HFFc6 (cell line): ENCODE measurements at places on chromosomes 3 and 15. TPM values are rescaled to one million over a fixed set of nuclear protein-coding genes. Genes with fewer than 3 reads are reported as not detected.

DNA sequence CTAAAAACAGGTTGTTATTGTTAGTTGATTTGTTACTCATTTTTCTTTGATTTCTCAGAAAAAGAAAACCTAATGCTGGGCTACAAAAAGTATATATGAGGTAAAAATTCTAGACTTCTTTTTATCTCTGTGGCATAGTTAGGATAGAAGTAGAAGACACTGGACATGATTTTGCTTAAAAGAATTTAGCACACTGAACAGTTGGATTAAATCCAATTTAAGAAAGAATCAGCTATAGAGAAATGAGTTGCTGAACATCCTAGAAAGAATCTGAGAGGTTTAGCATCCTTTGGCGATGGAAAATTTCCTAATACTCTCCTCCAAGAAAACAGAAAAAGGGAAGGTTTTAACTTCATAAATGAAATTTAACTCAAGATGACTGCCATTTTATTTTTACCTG is 259.7 kb downstream of the TBL1XR1 start:
- H3K27me3 ChIP-seq, result peaks cover 7% of the 10 kb centered on the region; the same call in 1 of the 2 replicates
- H3K27ac ChIP-seq, result no peak overlapping the region
- peaks cover 12% of the 10 kb centered on the region for H3K4me1 ChIP-seq
- DNase-seq, result no peak

The AHSG gene
- not detected in 3 replicates for total RNA-seq

GRCh38 chr3:39910826-39911464 is 101.5 kb downstream of the MYRIP start:
- no peaks in the 10 kb centered on the region for H3K27me3 ChIP-seq
- peak overlapping the region; percentile 67; the same call in 1 of the 2 replicates for H3K27ac ChIP-seq
- H3K4me1 ChIP-seq, result peaks cover 50% of the 10 kb centered on the region
- DNase-seq, result peak; percentile 66
- no peaks in the 10 kb centered on the region; the same call in 1 of the 2 replicates for H3K36me3 ChIP-seq

DNA sequence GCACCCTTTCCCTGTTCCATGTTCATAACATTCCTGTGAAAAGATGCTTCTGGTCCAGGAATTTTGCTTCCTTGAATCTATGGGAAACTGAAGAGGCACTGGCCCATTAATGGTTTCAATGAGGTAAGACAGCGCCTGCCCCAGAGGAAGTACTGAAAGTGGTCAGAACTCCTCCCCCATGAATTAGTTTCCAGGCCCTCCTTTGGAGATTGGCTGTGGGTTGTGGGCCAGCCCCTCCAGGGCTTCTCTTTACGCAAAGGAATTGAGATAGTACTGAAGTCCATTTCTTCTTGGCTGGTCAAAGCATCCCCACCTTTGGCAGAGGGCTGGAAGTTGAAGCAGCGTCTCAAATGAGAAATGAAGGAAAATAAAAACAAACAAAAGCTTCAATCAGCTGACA is 175.5 kb downstream of the POLR2M start:
- no peaks in the 10 kb centered on the region for H3K36me3 ChIP-seq
- DNase-seq, result no peak
- H3K4me3 ChIP-seq, result no peak overlapping the region

GRCh38 chr3:126496894-126497850 is 20.4 kb downstream of the UROC1 start:
- peaks cover 20% of the 10 kb centered on the region for H3K27me3 ChIP-seq
- peaks cover 6% of the 10 kb centered on the region; the same call in 1 of the 2 replicates for H3K4me1 ChIP-seq
- no peaks in the 10 kb centered on the region for H3K36me3 ChIP-seq

GRCh38 chr15:31352911-31353811 is 26.5 kb downstream of the KLF13 start:
- peaks cover 71% of the 10 kb centered on the region for H3K4me1 ChIP-seq
- H3K4me3 ChIP-seq, result peak overlapping the region; percentile 71
- H3K27me3 ChIP-seq, result peaks cover 2% of the 10 kb centered on the region; the same call in 1 of the 2 replicates
- H3K36me3 ChIP-seq, result no peaks in the 10 kb centered on the region
- H3K27ac ChIP-seq, result peak overlapping the region; percentile 94

DNA sequence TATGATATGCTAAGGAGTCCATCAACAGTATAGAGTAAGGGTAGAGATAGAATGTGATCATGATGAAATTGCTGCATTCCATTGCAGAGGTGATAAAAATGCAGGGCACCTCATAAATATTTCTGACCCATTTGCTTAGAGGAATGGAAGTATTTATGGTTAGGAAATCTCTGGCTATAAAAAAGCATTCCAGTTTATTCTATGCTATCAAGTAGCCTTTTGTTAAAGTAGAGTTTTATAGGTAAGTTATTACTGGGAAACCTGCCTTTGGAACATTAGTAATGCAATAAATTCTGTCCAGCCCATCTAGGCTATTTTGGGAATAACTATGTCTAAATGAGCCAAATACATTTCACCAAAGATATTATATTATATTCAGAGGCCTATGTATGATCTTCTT is 19.8 kb upstream of the STRIT1 start:
- peak; percentile 17 for DNase-seq
- H3K27me3 ChIP-seq, result no peaks in the 10 kb centered on the region
- 0 out of 2 replicates have a peak, but pooled peaks cover 5% of the 10 kb centered on the region for H3K36me3 ChIP-seq
- no peak overlapping the region for H3K4me3 ChIP-seq
- peak overlapping the region; percentile 62; the same call in 1 of the 2 replicates for H3K27ac ChIP-seq
- peaks cover 37% of the 10 kb centered on the region for H3K4me1 ChIP-seq

DNA sequence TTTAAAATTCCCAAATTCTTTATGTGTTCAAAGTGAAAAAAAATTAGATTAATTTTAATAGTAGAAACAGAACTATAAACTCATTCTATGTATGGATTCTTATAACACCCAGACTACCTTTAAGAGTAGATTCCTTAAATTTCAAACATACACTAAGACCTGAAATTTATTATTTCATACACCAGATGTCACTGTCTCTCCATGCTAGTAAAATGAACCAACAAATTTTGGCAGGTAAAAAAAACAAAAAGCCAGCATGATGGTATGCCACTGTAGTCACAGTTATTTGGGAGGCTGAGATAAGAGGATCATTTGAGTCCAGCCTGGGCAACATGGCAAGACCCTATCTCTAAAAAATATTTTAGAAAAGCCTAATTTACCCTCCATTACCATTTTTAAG is 461.3 kb upstream of the NAALADL2 start:
- H3K27ac ChIP-seq, result no peak overlapping the region
- peak; percentile 16 for DNase-seq
- H3K27me3 ChIP-seq, result no peaks in the 10 kb centered on the region
- peaks cover 28% of the 10 kb centered on the region for H3K4me1 ChIP-seq

GRCh38 chr3:152241142-152242017 is 27.3 kb upstream of the MBNL1 start:
- no peaks in the 10 kb centered on the region; the same call in 1 of the 2 replicates for H3K27me3 ChIP-seq
- no peak overlapping the region for H3K27ac ChIP-seq
- H3K4me3 ChIP-seq, result no peak overlapping the region
- DNase-seq, result no peak
- peaks cover 35% of the 10 kb centered on the region for H3K4me1 ChIP-seq

GRCh38 chr3:160136421-160136820 is 88.8 kb upstream of the C3orf80 start:
- peaks cover 49% of the 10 kb centered on the region for H3K4me1 ChIP-seq
- H3K36me3 ChIP-seq, result no peaks in the 10 kb centered on the region
- no peak for DNase-seq
- no peak overlapping the region for H3K4me3 ChIP-seq
- no peaks in the 10 kb centered on the region; the same call in 1 of the 2 replicates for H3K27me3 ChIP-seq
- no peak overlapping the region for H3K27ac ChIP-seq

DNA sequence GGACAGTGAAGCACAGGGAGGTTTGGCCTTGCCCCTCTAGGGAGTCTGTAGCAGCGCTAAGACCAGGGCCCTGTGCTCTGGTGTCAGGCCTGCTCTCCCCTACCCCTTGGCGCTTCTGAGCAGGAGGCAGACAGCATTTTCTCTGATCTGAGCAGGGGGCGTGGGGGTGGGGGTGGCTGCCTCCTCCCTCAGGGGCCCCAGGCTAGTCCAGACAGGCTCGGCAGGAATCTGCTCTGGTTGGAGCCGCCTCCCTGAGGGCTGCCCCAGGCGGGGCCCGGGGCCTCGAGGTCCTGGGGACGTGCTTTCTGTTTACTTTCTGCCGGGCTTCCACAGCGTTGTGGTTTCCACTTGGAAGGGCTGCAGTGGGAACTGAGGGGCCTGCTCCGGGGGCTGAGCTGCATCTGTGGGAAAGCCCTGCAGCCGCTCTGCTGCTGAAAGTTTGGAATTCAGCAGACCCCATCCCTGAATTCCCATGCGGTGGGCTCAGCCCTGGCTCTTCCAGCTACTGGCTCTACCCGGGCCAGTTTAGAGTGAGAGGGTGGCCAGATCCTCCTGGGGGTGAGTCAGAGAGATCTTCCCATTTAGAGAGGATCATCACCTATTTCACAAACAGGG is 105.4 kb downstream of the LINGO1 start:
- H3K27ac ChIP-seq, result peak overlapping the region; percentile 69
- peaks cover 15% of the 10 kb centered on the region for H3K4me1 ChIP-seq
- H3K4me3 ChIP-seq, result peak overlapping the region; percentile 51
- H3K36me3 ChIP-seq, result no peaks in the 10 kb centered on the region
- DNase-seq, result no peak
- peaks cover 23% of the 10 kb centered on the region for H3K27me3 ChIP-seq

DNA sequence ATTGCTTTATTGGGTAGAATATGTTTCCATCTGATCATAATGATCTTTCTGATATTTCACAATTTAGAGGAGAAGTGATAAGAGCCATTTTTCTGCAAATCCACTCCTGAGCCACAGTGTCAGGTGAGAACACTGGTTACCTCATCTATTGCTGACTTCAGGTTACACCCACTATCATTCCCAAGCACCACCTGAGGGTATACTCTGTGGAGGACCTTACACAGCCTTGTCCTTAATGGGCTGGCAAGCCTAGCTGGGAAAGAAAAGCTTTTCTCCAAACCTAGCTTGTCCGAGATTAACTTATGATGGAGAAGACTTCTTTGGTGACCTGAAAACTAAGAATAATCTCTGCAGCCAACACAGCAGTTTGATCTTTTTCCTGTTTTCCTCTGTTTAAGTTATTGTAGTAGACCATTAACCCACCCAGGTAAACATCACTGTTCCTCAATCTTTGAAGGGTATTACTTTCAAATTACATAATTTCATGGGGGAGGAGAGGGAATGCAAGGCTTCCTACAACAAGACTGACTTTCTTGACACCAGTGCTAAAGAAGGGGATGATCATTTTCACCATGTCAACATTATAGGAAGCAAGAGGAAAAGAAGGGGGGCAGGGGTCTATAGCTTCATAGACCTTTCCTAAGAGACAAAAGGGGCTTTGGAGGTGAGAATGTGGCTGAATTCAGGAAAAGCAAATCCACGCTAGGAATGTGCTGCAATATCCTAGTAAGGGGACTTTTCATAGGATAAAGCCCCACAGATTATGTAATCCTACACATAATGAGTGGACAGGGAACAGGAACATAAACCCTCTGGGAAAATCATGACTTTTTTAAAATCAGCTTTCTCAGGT is 1.7 kb downstream of the NCEH1 start:
- peak overlapping the region; percentile 98 for H3K27ac ChIP-seq
- H3K4me3 ChIP-seq, result peak overlapping the region; percentile 99
- peaks cover 3% of the 10 kb centered on the region; the same call in 1 of the 2 replicates for H3K36me3 ChIP-seq
- peak; percentile 22 for DNase-seq
- H3K27me3 ChIP-seq, result 0 out of 2 replicates have a peak, but pooled peaks cover 3% of the 10 kb centered on the region
